ENCODE measurements at places on chromosomes 11 and 22.

DNA sequence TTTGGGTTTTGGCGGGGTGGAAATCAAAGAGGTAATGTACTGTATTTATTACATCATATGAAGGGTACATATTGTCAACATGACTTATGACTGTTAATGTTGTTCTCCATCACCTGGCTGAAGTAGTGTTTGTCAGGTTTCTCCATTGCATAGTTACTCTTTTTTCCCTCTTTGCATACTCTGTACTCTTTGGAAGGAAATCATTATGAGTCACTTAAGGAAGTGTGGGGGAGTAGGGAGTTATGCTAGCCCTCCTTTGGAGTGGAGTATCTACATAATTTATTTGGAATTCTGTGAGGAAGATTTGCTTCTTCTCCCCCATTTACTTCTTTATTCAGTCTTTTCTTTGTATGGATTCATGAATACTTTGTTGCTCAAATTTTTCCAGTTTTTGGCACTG, 3.6 kb upstream of the PGR start:
- DNase-seq, result no peak

GRCh38 chr11:71538666-71538990, 803 bp downstream of the KRTAP5-8 start:
- no peak for DNase-seq

- DNase-seq, result no peak
Observed at GRCh38 chr11:66619080-66619554, 2.7 kb downstream of the RBM14 start.

- no peak for DNase-seq
Observed at GRCh38 chr11:77580712-77581337, 8.9 kb upstream of the AQP11 start.

GRCh38 chr11:126655807-126656128, 300.3 kb downstream of the ST3GAL4 start:
- no peak for DNase-seq

GRCh38 chr11:129314371-129314770, 61.3 kb upstream of the BARX2 start:
- no peak for DNase-seq

GRCh38 chr11:131483877-131484276, 113.5 kb downstream of the NTM start:
- DNase-seq, result no peak

GRCh38 chr22:29315286-29316140, at the start of gene RASL10A:
Gene RASL10A, minus strand, starts transcription at chr22:29315697. Its CDS starts 451 bp downstream, at chr22:29315246.
- DNase-seq, result no peak

GRCh38 chr11:19994672-19995071, 165.6 kb downstream of the DBX1 start:
- DNase-seq, result no peak

DNA sequence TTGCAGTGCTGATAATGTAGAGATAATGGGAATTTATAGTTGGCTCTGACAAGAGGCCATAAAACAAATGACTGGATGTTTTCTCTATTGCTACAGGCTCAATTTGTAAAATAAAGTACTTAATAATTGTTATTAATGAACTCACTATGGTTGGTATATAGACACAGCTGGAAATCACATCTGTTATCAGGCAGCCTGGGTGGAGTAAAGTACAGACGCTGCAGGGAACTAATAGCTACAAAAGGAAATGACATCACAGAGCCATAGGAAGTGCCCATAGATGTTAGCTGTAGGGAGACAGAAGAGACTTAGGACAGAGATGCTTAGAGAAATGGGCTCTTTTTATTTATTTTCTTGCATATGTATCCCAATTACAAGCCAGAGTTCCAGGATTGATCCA, 81.0 kb upstream of the SNX19 start:
- DNase-seq, result no peak

GRCh38 chr11:78161962-78162371, 22.5 kb upstream of the ALG8 start:
- DNase-seq, result no peak

GRCh38 chr11:108965306-108966001, 300.6 kb downstream of the DDX10 start:
- DNase-seq, result no peak

DNA sequence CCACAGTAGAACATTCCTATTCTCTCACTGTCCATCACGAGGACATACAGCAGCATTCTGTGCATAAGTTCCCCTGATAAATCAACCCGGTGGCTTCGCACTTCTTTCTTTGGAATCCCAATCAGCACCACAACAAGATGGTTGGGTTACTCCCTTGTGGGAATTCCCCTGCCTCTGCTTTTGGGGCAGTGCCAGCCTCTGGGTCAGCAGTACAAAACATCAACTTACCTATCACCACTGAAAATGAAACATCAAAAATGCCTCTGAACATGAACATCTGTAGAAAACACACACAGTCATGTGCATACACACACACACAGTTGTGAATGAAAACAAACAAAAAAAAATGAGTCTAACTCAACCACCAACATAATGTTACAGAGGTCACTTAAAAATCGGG, 79.3 kb downstream of the KCNA4 start:
- DNase-seq, result no peak

DNA sequence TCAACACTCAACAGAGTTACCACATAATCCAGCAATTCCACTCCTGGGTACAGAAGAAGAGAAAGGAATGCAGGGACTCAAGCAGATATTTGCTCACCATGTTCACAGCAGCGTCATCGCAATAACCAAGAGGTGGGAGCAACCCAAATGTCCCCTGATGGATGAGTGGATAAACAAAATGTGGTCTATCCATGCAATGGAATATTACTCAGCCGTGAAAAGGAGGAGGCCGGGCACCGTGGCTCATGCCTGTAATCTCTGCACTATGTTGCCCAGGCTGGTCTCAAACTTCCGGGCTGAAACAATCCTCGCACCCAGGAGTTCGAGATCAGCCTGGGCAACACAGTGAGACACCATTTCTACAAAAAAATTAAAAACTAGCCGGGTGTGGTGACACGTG, 131.7 kb downstream of the CTTN start:
- no peak for DNase-seq

GRCh38 chr11:110883256-110883655, 171.0 kb upstream of the ARHGAP20 start:
- DNase-seq, result no peak

Data from NCI-H187 (cell line).